ENCODE measurements at places on chromosomes 2 and 18. TPM values are rescaled to one million over a fixed set of nuclear protein-coding genes. Genes with fewer than 3 reads are reported as not detected.

Gene SALL3
- under 0.01 TPM for total RNA-seq

GRCh38 chr18:59604877-59605276 lies 92.3 kb downstream of the CCBE1 start:
- DNase-seq, result no peak

Gene TANC1
- total RNA-seq, result 43.7 TPM

GRCh38 chr18:61551586-61551985 lies 218.4 kb downstream of the CDH20 start:
- DNase-seq, result peak; percentile 53

- DNase-seq, result no peak
Measured at GRCh38 chr2:161709428-161709827, 85.2 kb downstream of the SLC4A10 start.

Gene MYO7B
- total RNA-seq, result 0.49 TPM
